ENCODE measurements at places on chromosomes 12 and 14.
A peak's percentile ranks its signal among the peaks of the same experiment; 100 is the strongest.

DNA sequence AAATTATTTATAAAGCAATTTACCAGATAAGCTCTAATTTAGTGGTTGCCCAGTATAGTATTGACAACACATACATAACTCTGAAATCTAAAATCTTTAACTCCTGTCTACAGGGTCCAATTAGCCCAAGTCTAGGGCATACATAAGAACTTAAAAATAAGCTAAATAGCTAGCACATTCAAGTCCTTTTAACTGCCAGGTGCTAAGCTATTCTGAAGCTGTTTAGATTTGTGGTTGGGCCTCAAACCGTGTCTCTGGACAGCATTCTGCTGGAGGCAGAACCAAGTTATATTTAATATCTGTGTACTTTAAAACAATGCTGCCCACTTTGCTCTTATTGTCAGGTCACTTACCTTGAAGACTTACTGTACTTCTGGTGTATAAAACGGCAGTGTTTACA lies 19.0 kb downstream of the RPS6KA5 start:
- no peak for DNase-seq

DNA sequence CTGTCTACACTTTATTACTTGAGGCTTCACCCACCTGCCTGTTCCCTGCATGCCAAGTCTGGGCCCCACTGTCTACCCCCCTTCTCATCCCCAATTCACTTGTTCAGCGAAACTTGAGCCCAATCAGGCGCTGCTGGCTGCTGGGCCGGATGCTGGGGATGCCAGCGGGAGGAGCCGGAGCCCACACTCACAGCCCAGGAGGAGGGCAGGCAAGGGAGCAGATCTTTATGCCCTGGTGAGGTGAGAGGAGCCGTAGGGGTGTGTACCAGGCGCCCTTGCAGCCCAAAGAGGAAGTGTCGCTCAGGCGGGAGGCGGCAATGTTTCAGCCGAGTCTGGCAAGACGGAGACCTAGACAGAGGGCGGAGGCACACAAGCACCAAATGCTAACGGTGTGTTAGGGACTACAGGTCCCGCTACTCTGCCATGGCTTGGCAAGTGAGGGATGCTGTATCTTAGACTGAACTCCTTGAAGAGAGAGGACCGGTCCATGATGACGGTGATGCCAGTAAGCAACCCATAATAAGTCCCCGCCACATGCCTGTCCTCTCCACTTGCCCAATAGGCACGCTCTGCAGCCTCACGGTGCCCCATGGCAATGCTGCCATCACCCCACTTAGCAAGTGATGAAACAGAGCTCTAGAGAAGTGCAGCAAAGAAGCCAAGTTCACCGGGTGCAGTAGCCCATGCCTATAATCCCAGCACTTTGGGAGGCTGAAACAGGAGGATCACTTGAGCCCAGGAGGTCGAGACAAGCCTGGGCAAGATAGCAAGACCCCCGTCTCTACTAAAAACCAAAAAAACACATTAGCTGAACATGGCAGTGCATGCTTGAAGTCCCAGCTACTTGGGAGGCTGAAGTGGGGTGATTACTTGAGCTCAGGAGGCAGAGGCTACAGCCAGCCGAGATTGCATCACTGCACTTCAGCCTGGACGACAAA lies 41.6 kb downstream of the LRRC74A start:
- no peak for DNase-seq

DNA sequence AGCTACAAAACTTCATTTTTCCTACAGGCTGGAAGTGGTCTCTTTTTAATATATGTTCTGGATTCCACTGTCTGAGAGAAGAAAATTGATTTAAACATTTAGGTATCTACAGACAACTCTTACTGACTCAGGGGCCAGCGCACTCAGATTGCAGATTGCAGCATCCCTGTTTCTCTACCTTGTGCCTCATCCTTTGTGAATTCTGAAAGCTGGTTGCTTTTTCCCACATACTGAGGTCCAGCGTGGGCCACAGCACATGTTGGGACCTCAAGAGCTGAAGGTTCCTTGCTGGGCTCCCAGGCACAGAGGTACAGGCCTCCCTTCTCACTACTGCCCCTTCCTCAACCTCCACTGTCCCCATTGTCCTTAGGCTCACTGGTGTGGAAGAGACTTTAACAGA lies 101.7 kb upstream of the CCDC175 start:
- DNase-seq, result no peak

DNA sequence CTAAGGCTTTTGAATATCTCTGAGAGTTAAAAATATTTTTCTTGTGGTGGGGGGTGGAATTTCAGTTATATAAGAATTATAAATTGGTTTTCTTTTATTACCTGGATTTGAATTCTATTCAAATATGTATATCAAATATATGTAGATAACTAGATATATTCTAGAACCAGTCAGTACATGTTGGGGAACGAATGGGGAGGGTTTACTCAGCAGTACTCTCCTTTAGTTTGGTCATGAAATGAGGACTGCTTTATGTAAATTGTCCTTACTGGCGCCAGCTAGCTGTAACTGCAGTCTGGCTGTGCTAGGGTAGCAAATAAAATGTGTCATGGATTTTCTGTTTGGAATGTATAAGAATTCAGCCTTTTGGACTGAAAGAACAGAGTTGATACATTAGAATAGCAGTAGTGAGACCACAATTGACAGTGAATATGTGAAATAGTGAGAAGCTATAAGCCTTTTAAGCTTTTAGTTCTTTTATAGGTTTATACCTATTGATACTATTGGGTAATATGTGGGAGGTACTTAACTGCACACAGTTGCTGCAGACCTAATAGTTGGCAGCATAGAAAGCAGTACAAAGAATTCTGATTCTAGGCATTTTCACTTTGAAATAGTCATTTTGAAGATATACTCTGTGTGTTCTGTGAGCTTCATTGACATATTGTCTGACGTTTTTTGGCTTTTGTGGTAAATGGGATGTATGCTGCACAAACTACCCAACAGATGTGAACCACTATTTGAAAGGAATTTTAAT lies 29.0 kb downstream of the ATF7IP start:
- no peak for DNase-seq

DNA sequence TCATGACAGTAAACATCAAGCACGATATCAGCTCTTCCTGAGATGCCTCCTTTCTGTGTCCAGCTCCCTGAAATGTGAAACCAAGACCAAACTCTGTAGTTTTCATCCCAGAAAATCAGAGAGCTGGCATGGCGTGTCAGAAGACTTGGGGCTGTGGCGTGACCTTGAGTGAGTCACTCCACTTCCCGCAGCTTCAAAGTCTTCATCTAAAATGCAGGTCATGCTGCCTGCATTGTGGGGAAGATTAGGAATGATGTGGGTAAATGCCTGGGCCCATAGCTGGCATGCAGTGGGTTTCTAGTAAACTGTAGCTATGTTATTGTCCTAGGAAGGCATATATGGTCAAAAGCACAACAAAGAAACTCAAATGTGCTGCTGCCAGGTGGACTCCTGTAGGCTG lies 28.8 kb downstream of the OAS2 start:
- DNase-seq, result no peak

GRCh38 chr12:53381731-53382630 lies 2.0 kb downstream of the SP1 start:
- peak; percentile 77 for DNase-seq
